ENCODE measurements at places on chromosomes 16 and 17.

DNA sequence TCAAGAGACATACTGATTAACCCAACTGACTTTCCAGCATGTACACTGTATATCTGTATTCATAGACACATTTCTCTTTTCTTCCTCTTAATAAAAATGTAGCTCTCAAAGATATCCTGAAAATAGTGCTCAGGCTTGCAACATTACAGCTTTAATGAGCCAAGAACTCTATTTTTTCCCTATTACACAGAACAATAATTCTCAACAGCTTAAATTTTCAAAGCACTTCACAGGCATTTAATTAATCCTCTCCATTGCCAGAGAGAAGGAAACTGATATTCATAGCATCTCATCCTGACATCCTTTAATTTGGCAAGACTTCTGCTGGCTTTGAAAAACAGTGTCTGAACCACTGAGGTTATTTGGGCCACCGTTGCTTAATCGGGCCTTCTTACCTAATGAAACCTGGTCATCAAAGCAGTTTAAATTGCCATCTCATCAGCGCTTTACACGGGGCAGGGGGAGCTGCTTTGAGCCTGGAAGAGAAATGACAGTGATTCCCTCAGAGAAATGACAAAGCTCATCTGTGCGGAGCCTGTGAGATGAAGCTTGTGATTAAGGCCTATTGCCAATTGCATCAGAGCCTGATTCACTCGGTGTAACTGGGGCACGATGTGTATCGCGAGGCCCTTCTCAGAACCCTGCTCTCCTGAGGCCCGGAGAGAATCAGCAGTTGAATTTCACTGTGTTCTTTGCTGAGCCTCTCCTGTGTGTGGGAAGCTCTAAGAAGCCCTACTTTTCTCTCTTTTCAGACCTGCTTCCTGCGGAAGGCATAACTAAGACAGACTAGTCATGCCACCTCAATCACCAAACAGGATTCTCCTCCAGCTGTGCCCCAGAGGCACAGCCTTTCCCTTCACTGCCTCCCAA, 8.5 kb upstream of the SIAH1 start:
- no peak for DNase-seq

DNA sequence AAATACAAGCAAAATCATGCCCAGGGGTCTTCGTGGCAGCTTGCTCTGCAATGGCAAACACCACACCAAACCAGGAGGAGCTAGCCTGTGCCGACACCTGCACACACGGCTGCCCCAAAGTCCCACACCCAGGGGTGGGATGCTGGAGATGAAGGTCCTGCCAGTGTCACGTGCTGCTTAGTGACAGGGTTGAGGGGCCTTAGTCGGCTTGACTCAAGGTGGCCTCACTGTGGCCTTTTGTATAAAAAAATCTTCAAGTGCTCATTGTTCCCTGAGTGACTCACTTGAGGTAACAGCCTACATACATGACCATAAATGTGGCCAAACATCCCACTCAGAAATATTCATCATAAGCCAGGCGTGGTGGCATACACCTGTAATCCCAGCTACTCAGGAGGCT, 7.3 kb downstream of the TRIM65 start:
- no peak for DNase-seq

- no peak for DNase-seq
Observed at GRCh38 chr17:64061178-64061898, 40.9 kb upstream of the ICAM2 start.

DNA sequence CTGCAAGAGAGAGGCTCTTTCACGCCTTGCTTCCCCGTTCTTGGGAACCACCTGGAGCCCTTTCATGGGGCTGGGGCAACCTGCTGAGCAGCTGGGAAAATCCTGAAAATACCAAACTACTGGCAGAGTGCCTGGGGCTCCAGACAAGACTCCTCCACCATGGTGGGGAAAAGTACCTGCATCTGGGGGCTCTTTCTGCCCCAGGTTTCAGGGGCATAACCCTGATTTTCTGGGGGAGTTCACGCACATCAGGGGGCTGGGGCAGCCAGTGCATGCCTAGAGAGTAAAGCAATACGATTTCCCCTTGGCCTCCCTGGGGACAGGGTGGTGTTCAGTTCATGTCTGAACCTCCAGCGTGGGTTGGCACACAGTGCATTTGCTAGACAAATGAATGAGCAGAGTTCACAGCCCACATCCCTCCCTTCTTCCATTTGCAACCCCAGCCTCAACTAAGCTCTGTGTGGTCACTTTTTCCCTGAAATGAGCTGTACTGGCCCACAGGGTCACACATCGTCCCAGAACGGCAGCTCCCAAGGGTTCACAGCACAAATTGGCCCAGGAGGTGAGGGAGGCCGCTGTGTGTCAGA, 5.2 kb upstream of the CDC42EP4 start:
- no peak for DNase-seq

DNA sequence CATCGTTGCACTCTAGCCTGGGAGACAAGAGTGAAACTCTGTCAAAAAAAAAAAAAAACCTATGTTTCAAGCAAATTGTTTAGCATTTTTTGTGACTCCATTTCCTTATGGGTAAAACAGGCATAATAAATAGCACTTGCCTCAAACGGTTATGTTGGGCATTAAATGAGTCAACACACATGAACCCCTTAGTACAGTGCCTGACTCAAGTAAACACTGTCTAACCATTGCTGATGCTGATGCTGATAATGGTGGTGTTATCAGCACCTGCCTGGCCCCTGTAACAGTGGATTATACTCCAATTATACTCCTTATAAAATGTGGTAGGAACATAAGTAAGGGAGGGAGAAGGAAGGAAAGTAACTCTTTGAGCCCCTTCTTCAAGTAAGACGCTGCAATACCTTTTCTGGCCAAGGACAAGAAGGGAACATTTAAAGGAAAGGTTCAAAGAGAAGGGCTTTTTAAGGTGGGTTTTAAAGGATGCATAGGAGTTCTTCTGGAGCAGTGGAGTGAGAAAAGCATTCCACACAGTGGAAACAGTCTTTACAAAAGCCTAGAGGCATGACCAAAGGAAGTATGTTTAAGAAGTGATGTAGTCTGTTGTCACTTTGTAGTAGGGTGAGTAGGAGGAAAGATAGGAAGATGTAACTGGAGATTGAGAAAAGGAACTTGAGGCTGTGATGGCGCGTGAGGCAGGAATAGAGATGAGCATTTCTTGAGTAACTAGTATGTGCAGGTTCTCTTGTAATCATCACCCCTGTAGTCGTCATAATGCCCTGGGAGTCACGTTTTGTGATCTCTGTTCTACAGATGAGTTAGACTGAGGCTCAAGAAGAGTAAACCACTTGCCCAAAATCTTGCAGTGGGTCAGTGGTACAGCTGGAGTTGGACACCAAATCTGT, 4.3 kb downstream of the SCNN1B start:
- DNase-seq = no peak

DNA sequence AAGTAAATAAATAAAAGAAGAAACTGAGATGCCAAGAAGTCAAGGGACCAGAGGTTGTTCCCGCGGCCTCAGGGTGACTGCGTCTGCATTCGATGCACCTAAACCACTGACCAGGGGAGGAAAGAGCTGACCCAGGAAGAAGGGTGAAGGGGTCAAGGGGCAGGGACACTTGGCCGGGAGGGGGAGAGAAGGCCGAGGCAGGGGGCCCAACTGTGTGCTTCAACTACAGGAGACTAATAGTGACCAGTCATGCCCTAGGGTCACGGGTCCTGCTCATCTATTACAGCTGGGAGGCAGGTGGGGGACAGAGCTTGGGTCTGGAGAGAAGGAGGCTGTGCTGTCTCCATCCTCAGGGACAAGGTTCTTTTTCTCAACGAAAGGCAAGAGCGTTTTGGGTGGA, 44.8 kb downstream of the TIMM22 start:
- DNase-seq = no peak

DNA sequence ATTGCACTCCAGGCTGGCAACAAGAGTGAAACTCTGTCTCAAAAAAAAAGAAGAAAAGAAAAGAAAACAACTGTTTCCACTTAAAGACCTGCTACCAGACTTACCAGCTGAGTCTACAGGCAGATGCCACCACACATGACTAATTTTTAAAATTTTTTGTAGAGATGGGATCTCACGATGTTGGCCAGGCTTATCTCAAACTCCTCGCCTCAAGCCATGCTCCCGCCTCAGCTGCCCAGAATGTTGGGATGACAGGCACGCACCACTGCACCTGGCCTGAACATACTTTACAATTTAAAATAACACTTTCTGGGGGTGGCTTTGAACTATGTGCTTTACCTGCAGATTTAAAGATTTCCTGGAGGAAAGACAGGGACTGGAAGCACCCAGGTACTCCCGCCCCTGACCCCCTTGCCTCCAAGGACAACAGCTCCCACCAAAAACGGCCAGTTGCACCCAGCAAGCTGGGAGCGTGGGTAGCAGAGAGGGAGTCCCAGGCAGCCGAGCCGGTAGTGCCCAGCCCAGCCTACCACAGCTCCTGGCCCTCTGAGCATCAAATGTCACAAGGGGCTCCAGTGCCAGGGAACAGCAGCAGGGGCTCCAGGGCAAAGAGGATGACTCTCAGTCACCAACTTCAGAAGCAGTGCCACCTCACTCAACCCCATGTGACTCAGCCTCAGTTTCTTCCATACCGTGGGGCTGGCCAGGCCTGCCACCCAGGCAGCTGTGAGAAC, 262.9 kb downstream of the PARN start:
- no peak for DNase-seq

DNA sequence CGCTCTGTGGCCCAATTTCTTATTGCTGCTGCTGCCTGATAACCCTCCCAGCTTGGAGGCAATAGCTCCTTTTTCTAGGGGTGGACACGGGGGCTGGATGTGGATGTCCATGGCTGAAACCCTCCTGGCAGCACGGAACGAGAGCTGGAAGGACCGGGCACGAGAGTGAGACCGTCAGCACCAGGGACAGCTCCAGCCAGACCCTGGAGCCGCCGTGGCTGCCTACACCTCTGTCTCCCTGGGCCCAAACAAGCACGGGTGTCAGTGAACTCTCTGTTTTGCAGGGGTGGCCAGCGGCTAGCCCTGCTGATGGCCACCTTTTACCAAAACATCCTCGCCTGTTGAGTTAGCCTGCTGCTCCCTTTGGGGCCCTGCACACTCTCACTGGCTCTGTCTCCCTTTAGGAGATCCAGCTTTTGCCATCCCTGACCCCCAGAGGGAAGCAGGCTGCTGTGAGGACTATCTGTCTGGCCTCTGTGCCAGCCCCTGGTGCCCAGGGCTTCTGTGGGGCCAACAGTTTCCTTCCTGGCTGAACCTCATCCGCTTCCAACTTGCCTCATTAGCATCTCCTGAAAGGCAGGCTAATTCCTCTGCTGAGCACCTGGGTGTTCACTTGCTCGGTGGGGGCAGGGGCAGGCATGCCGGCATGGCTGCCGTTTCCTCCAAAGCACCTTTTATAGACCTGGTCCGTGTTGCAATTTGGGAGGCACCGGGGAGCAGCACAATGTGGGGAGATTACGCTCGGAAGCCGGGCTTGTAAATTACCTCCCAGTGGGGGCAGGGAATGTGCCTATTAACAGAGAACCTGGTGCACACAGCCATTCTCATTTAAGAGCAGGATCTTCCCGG, 118.1 kb downstream of the ENGASE start:
- DNase-seq = no peak

GRCh38 chr17:49984283-49984682, 10.7 kb downstream of the DLX3 start:
- no peak for DNase-seq

- DNase-seq = no peak
Observed at GRCh38 chr16:69513180-69513966, 52.4 kb upstream of the NFAT5 start.

- no peak for DNase-seq
Observed at GRCh38 chr16:29675811-29676643, 3.0 kb upstream of the QPRT start.

GRCh38 chr16:66131156-66131807, 235.2 kb upstream of the CDH5 start:
- no peak for DNase-seq

DNA sequence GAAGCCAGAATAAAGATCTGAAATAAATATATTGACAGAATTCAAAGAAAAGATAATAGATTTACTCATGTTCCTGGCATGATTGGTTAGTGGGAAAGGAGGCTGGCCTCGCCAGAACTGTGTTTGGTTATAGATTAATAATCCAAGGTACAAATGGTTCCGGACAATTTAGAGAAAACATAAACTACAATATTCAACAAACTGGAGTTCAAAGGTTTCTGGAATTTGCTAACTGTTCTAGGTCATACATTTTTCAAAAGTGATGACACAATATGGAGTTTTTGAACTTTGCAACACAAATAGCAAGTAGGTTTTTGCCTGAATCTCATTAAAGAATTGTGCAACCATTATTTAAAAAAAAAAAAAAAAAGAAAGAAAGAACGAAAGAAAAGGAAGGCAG, 251.7 kb upstream of the SALL1 start:
- no peak for DNase-seq

DNA sequence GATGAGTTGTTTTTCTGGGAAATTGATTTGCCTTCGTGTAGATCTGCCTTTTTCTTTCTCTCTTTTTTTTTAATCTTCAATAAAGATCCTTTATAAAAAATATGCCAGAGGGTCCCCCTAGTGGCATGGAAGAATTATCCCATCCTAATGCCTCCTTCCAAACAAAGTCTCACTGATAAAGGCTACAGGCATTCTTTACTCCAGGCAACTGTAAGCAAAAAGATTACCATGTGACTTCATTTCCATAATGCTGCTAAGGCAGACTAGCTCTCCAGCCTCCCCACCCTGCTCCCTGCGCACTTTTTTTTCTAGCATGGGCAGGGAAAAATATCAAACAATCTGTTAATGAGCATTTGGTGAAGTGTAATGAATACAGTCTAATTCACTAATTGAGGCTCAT, 220.2 kb upstream of the CDH8 start:
- no peak for DNase-seq

- DNase-seq = no peak
Observed at GRCh38 chr16:21260870-21261791, 17.0 kb downstream of the CRYM start.

GRCh38 chr17:44067545-44067940, 1.1 kb upstream of the LSM12 start:
- no peak for DNase-seq

GRCh38 chr17:51475730-51476129, 215.4 kb downstream of the UTP18 start:
- DNase-seq = no peak

GRCh38 chr17:72416905-72417304, 296.1 kb downstream of the SOX9 start:
- no peak for DNase-seq

DNA sequence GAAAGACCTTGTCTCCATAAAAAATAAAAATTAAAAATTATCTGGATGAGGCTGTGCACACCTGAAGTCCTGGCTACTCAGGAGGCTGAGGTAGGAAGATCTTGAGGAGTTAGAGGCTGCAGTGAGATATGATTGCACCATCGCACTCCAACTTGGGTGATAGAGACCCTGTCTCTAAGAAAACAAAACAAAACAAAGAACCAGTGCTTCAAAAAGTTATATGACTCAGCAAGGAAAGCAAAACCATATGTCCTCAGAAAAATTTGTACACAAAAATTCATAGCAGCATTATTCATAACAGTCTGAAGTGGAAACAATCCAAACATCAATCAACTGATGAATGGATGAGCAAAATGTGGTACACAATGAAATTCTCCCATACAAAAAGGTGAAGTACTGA, 48.9 kb downstream of the SLFN5 start:
- DNase-seq = no peak

DNA sequence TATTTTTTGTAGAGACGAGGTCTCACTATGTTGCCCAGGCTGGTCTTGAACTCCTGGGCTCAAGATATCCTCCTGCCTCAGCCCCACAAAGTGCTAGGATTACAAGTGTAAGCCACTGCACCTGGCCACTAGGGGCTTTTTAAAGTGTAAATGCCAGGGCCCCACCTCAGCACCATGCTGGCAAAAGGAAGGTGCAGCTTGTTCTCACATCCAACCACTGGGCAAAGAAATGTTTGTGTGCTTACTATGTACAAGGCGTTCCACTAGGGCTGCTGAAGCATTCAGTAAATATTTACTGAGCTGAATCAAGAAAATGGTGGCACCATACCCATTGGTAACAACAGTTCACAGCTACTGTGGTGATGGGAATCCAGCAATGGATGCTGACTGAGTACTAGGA, 22.6 kb downstream of the COG1 start:
- no peak for DNase-seq

Measured in CD4-positive, alpha-beta T cell treated with Interleukin-6 at 100 ng/mL for 8 hours (primary cell).